ENCODE measurements at places on chromosomes 16 and 17.

- DNase-seq, result no peak
Measured at GRCh38 chr17:8867361-8867981, at the start of gene PIK3R6. Gene PIK3R6, minus strand, starts transcription at chr17:8867674. Its CDS starts 17,880 bp downstream, at chr17:8849794.

- DNase-seq, result peak; percentile 67
Measured at GRCh38 chr17:65977041-65977440, 214.9 kb downstream of the CEP112 start.

DNA sequence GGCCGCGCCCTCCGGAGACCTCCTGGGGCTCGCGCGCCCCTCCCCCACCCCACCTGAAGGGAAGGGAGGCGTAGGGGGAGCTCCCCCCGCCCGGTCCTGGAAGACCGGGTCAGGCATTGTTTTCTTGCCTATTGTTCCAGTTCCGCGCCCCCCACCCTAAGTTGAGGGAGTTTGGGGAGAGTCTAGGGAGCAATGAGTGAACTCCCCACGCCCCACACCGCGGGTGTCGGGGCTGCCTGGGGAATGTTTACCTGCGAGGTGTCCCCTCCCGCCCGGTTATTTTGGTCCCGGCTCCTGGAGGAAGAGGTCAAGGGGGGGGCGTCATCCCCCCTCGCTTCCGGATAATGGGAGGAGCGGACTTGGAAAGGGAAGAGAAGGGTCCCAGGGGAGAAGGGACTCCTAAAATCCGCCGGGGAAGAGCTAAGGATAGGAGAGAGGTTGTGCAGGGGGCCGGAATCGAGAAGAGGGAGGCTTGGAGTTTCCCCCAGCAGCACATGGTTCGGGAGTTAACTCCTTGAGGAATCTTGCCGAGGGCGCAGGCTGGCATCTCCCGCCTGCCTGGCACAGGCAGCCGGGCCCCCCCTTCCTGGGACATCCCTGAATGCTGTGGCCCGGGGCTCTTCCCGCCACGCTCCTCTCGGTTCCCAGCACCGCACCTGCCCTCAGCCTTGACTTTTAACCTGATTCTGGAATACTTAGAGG lies 881 bp downstream of the MLLT6 start:
- peak; percentile 79 for DNase-seq

GRCh38 chr17:70070305-70071027 lies 4.6 kb upstream of the KCNJ16 start:
- peak; percentile 12 for DNase-seq
